Renal cortex interstitium (tissue), 15 donors: ENCODE measurements at places on chromosomes 11 and 22. TPM values are rescaled to one million over a fixed set of nuclear protein-coding genes. Genes with fewer than 3 reads are reported as not detected.

DNA sequence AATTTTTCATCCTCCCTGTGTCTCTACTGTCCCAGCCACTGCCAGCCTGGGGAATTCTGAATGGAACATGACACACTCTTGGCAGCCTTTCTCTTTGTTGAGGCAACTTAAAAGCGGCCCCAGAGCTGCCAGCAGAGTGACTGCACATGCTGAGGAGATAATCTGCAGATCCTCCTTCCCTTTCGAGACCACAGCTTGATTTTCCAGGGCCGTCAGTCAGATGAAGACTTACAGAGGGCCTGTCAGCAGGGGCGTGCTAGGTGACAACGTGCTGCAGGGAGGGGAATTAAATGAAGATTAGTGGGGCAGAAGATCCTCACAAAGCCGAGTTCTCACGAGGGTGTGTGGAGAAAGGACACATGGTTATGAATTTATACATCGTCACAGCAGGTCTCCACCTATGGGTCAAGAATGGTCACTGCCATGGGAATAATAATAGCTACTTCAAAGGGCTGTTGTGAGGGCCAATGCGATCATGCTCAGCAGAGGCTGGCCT is 193.5 kb upstream of the PITPNB start:
- DNase-seq: no peak

DNA sequence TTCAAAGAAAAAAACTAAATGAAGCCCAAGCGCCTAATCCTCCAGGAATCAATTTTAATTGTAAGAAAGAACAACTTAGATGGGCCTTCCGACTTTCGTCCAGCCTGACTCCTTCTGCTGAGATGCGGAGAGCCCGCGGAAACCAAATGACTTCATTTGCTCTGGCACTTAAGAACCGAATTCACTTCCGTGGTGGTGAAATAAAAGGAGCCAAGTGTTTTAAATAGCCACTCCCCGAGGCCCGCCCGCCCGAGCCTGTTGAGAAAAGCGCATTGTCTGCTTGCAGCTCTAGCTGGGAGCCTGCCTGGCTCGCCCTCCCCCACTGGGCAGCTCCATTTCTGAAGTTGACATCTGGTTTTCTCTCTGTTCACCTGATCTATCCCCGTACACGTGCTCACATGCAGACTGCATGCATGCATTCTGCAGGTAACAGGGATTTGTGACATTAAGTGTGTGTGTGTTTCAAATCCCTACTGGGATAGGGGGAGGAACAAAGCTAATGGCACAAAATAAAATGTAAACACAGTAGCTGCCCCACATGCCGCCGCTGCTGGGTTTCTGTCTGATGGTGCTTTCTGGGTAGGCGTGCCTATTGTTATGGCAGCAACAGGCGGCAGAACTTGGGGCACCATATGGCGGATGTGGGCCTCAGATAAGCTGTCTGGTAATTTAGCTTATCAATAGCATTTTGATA is 6.2 kb downstream of the TEAD1 start:
- DNase-seq: no peak

DNA sequence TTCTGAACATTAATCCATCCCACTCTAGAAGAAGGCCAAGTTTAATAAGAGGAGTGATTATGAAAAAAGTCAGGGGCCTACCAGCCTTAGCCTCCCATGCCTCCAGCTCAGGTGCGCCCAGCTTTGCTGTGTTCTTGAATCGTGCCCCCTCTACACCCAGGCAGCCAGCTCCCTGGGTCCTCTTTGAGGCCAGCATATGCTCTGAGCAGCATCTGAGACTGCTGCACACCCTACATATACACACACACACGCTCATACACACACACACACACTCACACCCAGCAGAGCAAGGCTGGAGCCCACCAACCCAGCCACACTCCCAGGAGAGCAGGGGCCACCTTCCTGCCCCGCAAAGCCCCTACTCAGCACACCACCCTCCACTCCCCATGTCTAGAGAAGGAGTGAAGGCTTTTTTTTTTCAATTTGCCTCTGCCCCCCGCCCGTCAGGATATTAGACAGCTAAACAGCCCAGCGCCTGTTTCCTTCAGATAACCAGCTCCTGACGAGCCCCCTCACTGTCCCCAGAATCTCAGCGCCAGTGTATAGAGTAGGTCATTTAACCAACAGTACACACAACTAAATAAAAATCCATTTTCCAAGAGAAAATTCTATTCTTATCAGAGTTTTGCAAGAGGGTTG is 121.6 kb downstream of the BUD13 start:
- no peak for DNase-seq

GRCh38 chr11:116733969-116734508 is 38.7 kb downstream of the BUD13 start:
- DNase-seq: no peak

GRCh38 chr22:33962409-33962808 is 42.1 kb upstream of the LARGE1 start:
- DNase-seq: no peak

DNA sequence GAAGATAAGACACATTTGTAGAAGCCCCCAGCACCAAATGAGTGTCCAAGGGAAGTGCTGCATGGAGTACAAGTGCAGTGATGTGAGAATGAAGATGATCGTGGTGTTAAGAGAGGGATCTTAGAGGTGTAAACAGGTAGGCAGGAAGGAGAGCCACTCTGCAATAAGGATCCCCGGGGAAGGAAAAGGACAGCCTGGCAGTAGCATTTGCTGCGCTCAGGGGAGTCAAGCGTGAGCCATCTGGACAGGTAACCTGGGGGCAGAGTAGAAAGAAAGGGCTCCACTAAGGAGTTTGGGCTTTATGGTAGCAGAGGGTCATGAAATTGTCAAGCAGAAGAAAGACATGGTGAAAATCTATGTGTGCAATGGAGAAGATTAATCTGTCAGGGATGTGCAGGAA is 587.2 kb downstream of the BUD13 start:
- no peak for DNase-seq

DNA sequence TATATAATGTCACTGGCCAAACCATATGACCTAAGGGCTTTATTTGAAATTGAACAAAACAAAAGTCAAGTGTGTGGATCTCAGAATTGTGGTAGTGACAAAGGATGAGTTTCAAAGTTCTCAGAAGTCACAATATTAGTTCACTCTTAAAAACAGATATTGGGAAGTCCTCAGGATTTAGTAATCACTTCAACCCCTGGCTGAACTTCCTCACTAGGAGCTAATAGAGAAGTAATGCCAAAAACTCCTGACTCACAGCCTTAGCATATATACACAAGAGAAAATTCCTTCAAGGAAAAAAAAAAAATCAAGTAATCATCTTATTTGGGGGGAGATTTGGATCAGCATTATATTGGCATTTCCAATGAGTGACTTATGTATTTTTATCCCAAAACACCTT is 75.6 kb upstream of the APOA1 start:
- DNase-seq: no peak

DNA sequence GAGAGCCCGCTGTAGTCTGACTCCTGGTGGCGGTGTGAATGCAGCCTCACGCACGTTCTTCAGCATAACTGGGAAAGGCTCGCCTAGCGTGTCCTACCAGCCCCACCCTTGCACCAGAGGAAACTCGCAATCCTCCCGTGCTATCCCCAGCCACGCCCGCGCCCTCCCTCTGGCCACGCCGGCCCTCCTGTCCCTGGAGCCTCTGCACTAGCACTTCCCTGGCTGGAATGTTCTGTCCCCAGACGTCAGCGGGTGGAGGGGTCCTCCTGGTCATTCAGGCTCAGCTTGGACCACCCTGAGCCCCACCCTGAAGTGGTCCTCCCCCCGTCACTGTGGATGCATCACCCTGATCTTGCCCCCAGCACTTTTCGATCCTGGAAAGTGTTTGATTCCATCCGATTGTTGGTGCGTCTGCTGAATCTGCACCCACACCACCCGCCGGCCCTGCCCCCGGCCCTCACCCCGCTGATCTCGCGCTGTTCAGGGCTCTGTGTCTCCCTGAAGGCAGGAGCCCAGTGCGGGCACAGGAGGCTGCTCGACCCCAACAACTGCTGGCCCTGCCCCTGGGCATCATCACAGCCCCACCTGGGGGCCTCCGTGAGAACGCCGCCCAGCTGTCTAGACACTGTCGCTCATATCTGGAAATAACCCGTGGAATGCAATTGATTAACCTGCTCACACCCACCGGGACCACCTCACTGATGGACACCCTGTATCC is 437.0 kb downstream of the TBC1D22A start:
- no peak for DNase-seq

- DNase-seq: no peak
Measured at GRCh38 chr11:114182471-114183043, 113.6 kb upstream of the NNMT start.

- DNase-seq: no peak
Measured at GRCh38 chr11:87460842-87461637, 423.3 kb downstream of the TMEM135 start.

DNA sequence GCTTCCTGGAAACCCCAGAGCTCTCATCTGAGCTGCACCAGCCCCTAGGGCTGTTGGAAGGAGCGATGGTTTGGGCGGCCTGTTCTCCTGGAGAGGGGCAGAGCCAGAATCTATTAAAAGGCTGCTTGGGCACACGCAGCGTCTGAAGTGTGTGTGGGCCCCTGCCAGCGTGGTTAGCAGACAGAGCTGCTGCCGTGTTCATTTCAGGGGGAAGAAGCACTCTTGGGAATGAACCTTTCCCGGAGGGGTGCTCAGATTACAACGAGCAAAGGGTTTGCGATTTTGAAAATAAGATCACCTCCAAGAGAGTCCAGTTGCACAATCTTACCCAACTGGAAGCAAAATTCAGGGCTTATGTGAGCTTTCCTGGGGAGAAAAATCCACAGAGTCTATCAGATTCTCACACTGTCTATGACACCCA is 12.9 kb downstream of the ANO1 start:
- DNase-seq: no peak

DNA sequence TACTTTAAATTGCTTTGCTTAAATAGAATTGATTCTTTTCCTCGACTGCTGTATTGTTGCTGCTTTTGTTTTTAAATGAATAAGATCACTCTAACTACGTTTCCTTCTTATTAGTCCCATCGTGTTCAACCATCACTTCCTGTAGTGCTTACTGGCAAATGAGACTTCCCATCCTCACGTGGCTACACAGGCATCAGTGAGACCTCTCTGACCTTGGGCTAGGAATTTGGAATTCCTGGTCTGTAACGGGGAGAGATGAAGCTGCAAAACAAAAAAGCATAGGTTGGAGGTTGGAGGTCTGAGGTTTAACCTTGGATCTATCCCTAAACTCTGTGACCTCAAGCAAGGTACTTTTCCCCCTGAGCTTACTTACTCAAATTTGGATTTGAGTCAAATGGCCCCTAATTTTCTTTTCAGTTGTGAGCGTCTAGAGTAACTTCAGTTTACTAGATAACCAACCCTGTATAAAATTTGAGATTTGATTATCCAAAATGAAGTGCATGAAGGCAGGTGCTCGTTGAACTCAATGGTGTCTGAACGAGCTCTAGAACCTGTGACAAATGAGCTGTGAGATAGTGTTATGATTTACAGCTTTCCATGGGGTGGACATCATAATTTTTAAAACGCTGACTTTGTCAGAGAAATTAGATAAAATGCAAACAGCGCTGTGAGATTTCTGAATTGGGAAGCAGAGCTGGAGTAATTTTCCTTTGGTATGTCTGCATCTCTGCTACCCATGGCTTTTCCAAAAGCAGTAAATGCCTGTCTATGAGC is 151.2 kb downstream of the DBX1 start:
- no peak for DNase-seq

GRCh38 chr22:41620589-41621098 is at the start of gene DESI1:
TSS of gene DESI1 (minus strand) at chr22:41621043. CDS start at chr22:41620839, 204 bp downstream.
- DNase-seq: peak; percentile 23

GRCh38 chr22:49300241-49300640 is 527.4 kb downstream of the BRD1 start:
- no peak for DNase-seq

DNA sequence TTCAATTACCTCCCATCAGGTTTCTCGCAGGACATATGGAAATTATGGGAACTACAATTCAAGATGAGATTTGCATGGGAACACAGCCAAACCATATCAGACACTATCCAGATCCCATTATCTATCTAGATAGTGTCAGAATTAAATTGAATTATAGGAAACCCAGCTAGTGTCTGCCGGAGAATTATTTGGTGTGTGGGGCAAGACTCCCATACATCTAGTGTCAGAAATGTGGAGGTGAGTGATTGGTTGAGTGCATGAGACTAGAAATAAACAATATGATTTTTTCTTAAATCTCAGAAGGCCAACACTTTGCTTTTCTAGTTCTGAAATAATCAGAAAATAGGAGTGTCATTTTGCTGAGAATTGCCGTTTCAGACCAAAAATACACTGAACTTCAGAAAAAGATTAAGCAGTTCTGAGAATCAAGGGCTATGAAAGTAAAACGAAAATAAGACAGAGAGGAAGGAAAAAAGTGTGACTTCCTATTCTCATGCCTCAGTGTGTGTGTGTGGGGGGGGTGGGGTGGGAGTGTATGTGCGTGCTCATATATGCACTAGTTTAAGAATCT is 21.3 kb downstream of the CASP12 start:
- DNase-seq: no peak

DNA sequence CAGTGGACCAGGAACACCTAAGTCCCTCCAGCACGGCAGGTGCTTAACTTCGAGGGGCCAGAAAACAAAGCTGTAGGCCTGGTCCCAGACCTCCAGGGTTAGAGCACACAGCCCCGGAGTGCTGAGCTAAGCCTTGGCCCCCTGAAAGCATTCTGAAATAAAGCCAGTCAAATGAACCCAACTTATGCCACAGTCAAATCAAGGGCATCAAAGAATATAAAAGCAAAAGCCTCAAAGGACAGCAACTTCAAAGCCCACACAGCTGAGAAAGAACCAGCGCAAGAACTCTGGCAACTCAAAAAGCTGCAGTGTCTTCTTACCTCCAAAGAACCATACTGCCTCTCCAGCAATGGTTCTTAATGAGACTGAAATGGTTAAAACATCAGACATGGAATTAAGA is 39.1 kb downstream of the TMEM123 start:
- DNase-seq: no peak

GRCh38 chr22:46966495-46966845 is 204.0 kb downstream of the TBC1D22A start:
- no peak for DNase-seq

DNA sequence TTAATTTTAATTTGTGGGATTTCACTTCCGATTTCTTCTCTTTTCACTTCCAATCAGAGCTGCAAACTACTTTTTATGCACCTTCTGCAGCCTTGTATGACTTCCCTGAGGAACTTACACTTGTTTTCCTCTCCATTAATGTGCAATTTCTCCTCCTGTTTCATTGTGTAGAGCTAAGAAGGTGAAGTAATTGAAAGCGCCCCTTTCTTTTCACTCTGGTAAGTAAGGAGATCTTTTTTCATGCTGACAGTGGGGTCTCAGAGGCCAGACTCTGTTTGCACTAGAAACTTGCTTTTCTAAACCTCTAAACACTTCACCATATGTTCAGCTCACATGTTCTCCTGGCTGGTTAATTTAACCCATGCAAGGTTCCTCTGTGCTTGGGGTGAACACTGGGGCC is 117.0 kb downstream of the FANCF start:
- no peak for DNase-seq

- no peak for DNase-seq
Measured at GRCh38 chr11:131186629-131187101, 183.8 kb upstream of the NTM start.

The MUC5AC gene
- 0.01 TPM for polyA plus RNA-seq

The TNNI2 gene
- polyA plus RNA-seq: 6.1 TPM

The ZNF70 gene
- 5.9 TPM for polyA plus RNA-seq

The OR52H1 gene
- not detected for polyA plus RNA-seq

The CLTCL1 gene
- 4.9 TPM for polyA plus RNA-seq

The TECTA gene
- polyA plus RNA-seq: 2.5 TPM

The OR51E1 gene
- polyA plus RNA-seq: 1.8 TPM

The RIMBP3C gene
- 0.52 TPM for polyA plus RNA-seq

The AP2A2 gene
- 105 TPM for polyA plus RNA-seq

The IL17REL gene
- polyA plus RNA-seq: 0.04 TPM

The CATSPER1 gene
- not detected for polyA plus RNA-seq

The FGF19 gene
- polyA plus RNA-seq: 0.93 TPM
